ENCODE measurements at places on chromosomes 1 and 21. TPM values are rescaled to one million over a fixed set of nuclear protein-coding genes. Genes with fewer than 3 reads are reported as not detected.
A peak's percentile ranks its signal among the peaks of the same experiment; 100 is the strongest.

GRCh38 chr1:235077571-235078479 lies 50.8 kb downstream of the TOMM20 start:
- H3K4me1 ChIP-seq, result peaks cover 77% of the 10 kb centered on the region
- no peak overlapping the region for H3K4me3 ChIP-seq
- no peak for DNase-seq

- no peaks in the 10 kb centered on the region for H3K36me3 ChIP-seq
- peaks cover 73% of the 10 kb centered on the region for H3K4me1 ChIP-seq
- peaks cover 27% of the 10 kb centered on the region for H3K27me3 ChIP-seq
Observed at GRCh38 chr1:7683521-7683920, 87.6 kb upstream of the VAMP3 start.

DNA sequence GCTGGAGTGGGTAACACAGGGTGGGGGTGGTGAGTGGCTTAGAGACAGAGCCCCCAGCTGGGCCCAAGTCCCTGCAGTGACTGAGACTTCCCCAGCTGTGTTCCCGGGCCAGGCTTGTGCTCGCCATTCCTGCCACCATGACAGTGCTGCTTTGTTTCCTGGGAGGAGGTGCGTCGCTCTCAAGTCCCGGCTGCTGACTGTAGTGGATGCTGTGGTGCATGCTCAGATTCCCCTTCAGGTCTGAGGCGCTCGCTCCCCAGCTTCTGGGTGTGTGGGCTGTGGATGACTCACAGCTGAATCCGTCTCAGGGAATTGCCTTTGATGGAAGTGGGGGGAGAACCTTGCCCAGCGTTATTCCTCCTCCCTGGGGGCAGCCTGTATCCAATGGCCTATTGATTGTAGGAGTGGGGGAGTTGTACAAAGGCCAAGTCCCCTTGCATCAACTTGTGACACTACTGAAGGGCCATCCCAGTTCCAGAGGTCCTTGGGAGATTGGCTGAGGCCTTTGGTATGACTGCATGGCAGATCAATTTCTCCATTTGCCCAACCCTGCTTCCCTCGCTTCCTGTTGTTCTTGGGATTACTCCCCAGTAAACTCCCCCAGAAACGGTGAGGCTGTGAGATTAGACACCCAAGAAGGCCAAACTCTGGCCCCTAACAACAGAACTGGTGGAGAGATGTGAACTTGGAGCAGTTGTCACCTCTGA lies 17.8 kb upstream of the POU3F1 start:
- no peak for DNase-seq
- H3K4me1 ChIP-seq, result no peaks in the 10 kb centered on the region
- no peak overlapping the region for H3K27ac ChIP-seq
- H3K27me3 ChIP-seq, result no peaks in the 10 kb centered on the region

Gene SPATA17
- 1.6 TPM for total RNA-seq

GRCh38 chr1:146032631-146033219 lies 11.2 kb upstream of the HJV start:
- DNase-seq, result peak; percentile 59
- H3K27ac ChIP-seq, result no peak overlapping the region
- no peaks in the 10 kb centered on the region for H3K27me3 ChIP-seq
- H3K4me1 ChIP-seq, result peaks cover 33% of the 10 kb centered on the region
- H3K4me3 ChIP-seq, result no peak overlapping the region

GRCh38 chr1:192951691-192952460 lies 107.3 kb downstream of the UCHL5 start:
- H3K4me3 ChIP-seq, result no peak overlapping the region
- H3K36me3 ChIP-seq, result no peaks in the 10 kb centered on the region
- H3K27me3 ChIP-seq, result no peaks in the 10 kb centered on the region

GRCh38 chr21:39788383-39788782 lies 43.4 kb downstream of the IGSF5 start:
- H3K27me3 ChIP-seq, result no peaks in the 10 kb centered on the region
- H3K4me1 ChIP-seq, result no peaks in the 10 kb centered on the region
- no peaks in the 10 kb centered on the region for H3K36me3 ChIP-seq
- H3K4me3 ChIP-seq, result no peak overlapping the region
- DNase-seq, result peak; percentile 71

DNA sequence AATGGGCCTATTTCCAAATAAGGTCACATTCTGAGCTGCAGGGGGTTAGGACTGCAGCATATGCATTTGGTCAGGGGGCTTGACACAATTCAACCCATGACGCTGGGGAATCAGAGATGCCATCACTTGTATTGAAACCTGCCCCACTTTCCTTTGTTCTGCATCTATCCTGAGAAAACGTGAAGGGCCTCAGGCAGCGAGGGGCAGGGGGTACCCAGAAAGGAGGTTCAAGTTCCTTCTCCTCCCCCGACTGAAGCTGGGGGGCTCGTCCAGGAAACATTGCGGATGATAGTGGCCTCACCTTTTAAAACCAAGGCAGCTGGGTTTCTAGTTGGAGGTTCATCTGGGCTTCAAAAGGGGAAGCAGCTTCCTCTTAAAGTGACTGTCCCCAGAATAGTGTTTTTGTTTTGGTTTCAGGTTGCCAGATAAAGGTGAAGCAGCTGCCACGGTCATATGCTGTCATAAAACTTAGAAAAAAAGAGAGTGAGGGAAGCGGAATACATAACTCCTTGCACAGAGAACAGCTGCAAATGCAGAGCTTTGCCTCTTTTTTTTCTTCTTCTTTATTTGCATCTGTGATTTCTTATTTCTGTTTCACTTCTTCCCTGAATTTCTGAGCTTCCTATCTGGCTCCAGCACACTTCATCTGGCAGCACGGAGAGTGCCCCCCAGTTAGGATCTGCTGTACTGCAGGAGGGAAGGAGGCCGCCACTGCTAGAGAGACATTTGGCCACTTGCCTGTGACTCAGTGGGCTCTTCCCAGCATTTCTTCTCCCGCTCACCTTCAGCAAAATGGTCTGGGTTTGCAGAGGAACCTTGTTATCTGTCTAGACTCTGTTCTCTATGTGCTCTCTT lies 142.0 kb downstream of the AJAP1 start:
- no peak overlapping the region for H3K4me3 ChIP-seq
- no peaks in the 10 kb centered on the region for H3K4me1 ChIP-seq
- H3K27ac ChIP-seq, result no peak overlapping the region
- H3K27me3 ChIP-seq, result no peaks in the 10 kb centered on the region

GRCh38 chr1:169696273-169697100 lies 14.9 kb downstream of the SELL start:
- H3K36me3 ChIP-seq, result no peaks in the 10 kb centered on the region
- H3K4me1 ChIP-seq, result no peaks in the 10 kb centered on the region
- H3K4me3 ChIP-seq, result no peak overlapping the region
- no peak overlapping the region for H3K27ac ChIP-seq
- 0 out of 3 replicates have a peak, but pooled peaks cover 4% of the 10 kb centered on the region for H3K27me3 ChIP-seq

DNA sequence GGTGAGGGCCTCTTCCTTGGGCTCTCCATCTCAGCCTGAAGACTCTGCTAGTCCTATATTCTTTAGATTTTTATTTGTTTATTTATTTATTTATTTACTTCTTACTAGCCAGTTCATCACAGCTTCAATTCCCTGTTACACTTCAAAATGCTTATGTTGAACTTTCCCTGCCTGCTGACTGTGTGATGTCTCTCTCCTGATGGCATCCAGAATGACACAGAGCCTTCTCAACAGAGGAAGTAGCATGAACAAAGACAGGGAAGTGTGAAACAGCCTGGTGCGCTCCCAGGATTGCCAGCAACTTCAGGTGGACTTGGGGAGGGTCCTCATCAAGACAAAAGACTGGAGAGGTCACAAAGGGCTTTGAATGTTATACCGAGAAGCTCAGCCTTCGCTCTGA lies 4.3 kb upstream of the IPO13 start:
- no peak overlapping the region for H3K27ac ChIP-seq
- peaks cover 15% of the 10 kb centered on the region for H3K4me1 ChIP-seq
- H3K4me3 ChIP-seq, result no peak overlapping the region
- no peaks in the 10 kb centered on the region for H3K36me3 ChIP-seq
- H3K27me3 ChIP-seq, result no peaks in the 10 kb centered on the region
- DNase-seq, result no peak

Gene STX12
- 19.7 TPM for total RNA-seq

Gene PDC
- not detected for total RNA-seq

Gene HAO2
- not detected for total RNA-seq

Gene OVAAL
- not detected for total RNA-seq

Gene AKR7A3
- total RNA-seq, result 0.15 TPM

Gene DNAJC28
- 2.5 TPM for total RNA-seq

GRCh38 chr21:16797966-16798365 lies 714.9 kb upstream of the CXADR start:
- no peak for DNase-seq
- no peaks in the 10 kb centered on the region for H3K4me1 ChIP-seq
- no peaks in the 10 kb centered on the region for H3K27me3 ChIP-seq
- H3K36me3 ChIP-seq, result no peaks in the 10 kb centered on the region
- H3K27ac ChIP-seq, result no peak overlapping the region
- H3K4me3 ChIP-seq, result no peak overlapping the region

DNA sequence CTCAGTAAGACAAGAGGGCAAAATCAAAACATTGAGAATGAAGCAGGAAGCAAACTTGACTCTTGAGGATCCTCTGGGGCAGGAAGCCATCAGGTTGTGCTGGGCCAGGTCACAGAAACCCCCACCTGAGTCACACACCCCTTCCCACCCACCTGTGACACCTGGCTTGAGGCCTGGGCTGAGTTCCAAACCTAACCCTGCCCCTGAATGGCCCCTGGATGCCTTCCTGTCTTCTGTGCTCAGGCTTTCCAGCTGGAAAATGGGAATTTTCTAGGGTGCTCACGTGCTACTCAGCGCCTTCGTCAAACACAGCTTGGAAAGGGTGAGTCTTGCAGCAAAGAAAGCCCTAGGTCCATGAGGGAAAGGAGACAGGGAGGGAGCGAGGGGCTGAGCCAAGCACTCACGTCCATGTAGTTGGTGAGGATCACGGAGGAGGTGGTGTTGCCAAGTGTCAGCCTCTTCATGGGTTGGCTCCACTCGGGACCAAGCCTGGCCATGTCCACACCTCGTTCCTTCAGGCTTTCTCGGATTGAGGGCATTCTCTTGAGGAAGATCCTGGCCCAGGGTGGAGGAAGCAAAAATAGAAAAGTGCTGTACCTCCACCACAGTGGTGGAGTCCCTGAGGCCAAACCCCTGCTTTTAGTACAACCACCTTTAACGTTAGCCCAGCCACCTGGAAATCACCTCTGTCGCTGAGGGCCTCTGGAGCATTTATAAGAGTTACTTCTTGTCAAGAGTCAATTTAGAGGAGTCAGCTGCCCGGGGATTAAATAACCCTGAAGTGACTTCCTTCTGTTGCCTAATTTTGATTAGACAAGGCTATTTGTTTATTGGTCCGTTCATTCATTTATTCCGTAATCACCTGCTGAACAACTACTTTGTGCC lies 4.3 kb downstream of the REN start:
- no peak for DNase-seq
- no peak overlapping the region for H3K4me3 ChIP-seq
- peaks cover 5% of the 10 kb centered on the region for H3K27me3 ChIP-seq
- H3K27ac ChIP-seq, result no peak overlapping the region

Gene GPR37L1
- total RNA-seq, result not detected

DNA sequence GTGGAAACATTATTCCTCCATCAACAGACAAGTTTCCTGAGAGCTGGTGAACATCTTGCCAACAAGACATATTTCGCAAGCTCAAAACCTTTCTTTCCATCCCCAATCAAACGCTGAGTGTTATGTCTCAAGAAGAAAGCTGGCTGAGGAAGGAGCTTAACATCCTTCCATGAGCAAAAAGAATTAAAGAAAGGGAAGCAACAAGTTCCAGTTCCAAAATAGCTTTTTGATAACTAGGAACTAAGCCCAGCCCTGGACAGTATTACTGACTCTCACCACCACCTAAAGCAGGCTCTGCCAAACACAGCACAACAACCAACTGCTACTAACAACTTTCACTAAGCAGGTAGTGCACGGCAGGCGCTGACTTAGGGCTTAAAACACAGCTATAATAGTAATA lies 50.2 kb downstream of the CAPZB start:
- DNase-seq, result no peak
- H3K27me3 ChIP-seq, result no peaks in the 10 kb centered on the region
- H3K27ac ChIP-seq, result no peak overlapping the region
- no peaks in the 10 kb centered on the region for H3K36me3 ChIP-seq
- H3K4me3 ChIP-seq, result no peak overlapping the region

- H3K27ac ChIP-seq, result no peak overlapping the region
- H3K4me1 ChIP-seq, result no peaks in the 10 kb centered on the region
- H3K27me3 ChIP-seq, result no peaks in the 10 kb centered on the region
- DNase-seq, result peak; percentile 64
Observed at GRCh38 chr1:58652651-58653184, 47.1 kb downstream of the MYSM1 start.

DNA sequence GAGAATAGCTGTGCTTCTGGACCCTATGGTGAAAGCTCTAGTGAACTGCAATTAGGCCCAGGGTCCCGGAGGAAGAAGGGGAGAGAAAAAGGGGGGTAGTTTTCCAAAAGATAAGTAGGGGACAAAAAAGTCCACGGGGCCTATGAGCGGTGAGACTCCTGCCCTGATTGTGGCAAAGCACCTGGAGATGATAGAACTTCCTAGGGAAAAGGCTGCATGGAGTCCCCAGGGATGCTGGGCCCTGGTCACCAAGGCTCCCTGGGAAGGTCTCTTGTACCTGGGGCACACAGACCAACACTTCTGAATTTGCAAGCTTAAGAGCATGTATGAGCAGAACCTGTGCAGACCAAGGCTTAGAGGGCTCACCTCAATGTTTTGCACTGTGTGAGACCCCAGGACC lies 5.4 kb upstream of the SHISA4 start:
- no peak overlapping the region for H3K4me3 ChIP-seq
- H3K27me3 ChIP-seq, result peaks cover 14% of the 10 kb centered on the region
- no peak for DNase-seq
- no peaks in the 10 kb centered on the region for H3K36me3 ChIP-seq
- peaks cover 16% of the 10 kb centered on the region for H3K4me1 ChIP-seq

DNA sequence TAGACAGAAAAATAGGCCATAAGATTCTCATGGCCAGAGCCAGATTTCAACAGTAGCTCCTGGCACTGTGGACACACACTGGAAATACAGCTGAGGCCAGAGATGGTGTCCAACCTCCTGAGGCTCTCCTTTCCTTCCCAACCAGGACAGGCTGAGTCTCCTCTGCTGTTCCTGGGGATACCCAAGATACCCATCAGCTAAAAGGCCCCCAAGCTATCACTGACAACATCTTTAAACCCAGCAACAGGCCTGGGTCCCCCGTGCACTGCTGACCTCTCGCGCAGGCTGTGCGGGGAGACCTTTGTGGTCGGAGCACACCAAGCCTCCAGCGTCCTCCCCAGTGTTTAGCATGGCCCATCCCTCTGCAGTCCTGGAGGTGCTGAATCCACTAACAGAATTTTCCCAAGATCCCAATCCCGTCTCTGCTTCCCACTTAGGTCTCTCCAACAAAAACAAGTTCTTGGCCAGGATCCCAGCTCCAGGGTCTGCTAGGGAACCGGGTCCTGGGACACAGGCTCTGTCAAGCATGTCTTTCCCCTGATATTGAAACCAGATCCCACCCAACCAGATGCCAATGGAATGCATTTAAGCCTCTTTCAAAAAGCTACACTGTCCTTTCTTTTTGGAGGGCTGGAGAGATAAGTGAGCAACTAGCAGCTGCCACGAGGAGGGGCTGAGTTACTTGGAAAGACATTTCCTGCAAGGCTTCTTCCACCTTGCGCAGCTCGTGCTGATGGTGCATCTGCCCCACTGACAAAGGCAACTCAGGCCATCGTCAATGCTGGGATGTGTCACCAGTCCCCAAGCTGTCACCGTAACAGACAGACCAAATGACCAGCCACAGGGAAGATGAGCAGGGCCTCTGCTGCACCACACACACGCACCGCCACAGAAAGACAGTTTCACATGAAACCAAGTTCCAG lies 73.2 kb downstream of the BCAR3 start:
- H3K27ac ChIP-seq, result no peak overlapping the region
- no peaks in the 10 kb centered on the region for H3K27me3 ChIP-seq
- no peak overlapping the region for H3K4me3 ChIP-seq
- H3K4me1 ChIP-seq, result peaks cover 68% of the 10 kb centered on the region

- peaks cover 5% of the 10 kb centered on the region for H3K36me3 ChIP-seq
- H3K4me1 ChIP-seq, result peaks cover 99% of the 10 kb centered on the region
Observed at GRCh38 chr1:17586172-17586964, 46.9 kb downstream of the ARHGEF10L start.
